ENCODE measurements at places on chromosomes 3 and 15.

DNA sequence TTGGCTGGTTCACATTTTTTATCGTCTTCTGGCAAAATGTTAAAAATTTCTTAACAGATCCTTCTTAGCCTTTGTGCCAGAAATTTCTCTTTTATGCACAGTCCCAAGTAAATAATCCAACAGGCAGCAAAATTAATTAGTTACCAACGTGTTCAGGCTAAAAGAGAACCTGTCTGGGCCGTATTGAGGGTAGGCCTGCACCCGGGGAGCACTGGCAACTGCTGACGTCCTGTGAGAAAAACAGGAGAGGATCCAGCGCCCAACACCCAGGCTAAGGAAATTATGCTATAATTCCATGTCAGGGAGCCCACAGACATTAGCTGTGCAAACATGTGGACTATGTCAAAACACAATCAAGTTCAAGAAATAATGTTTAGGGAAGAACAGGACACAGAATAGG lies 30.7 kb upstream of the CSTA start:
- DNase-seq = no peak

DNA sequence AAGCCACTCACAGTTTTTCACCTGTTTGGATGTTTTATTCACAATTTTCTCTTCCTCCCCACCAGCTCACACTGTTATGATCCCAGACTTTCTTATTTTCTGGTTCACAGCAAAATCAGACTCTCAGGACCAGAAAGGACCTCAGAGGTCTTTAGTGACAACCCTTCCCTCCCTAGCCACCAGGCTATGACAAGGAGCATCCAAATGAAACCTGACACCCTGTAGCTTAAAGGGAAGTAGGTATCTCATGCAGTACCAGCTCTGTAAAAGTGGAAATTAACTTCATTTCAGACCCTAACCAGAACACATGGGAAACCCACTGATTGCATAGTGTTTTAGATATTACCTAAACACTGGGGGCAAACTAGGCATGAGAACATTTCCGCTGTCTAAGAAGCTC lies 45.3 kb downstream of the ATP13A5 start:
- no peak for DNase-seq

DNA sequence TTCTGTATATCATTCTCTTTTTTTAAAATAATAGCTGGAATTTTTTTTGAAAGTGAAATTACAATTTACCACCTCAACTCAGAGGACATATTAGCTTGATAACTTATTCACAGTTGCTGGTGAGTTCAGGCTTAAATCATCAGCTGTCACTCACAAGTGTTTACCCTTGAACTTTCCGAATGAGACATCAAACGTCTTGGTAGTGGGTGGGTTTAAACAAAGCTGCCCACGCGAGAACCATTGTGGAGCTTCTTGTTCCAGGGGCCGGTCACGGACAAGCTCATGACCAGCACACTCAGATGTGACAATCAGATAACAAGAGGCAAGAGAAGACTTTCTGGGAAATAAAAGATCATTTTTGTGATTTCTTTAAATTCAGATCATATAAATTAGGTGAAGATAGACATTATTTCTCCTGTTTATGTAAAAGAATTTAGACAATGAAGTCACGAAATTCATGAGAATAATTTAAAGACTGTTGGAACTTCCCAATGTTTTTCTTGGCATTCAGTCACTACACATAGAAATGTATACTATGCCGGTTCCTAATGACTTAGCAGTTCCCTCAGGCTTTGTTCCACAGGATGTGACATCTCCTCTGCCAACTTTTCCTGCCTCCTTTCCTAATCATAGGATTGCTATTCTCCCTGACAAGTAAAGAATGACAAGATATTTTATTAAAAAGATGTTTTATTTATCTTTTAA lies 29.3 kb downstream of the BTD start:
- no peak for DNase-seq

DNA sequence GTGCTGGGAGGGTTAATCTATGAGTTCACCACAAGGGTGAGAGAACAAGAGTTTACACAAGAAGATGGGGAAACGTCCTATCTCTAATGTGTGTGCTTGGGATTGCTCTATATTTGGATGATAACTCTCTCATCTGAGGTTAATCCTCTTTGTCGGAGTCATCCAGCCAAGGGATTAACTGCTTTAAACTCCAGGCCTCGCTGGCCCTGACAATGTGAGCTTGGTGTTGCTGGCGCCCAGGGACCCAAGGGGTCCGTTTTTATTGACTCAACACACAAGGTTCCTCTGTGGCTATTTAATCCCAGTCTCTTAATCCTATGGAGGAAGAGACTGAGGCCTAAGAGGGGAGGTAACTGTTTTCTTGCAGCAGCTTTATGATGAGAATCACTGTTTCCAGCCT lies 14.2 kb downstream of the SV2B start:
- no peak for DNase-seq

DNA sequence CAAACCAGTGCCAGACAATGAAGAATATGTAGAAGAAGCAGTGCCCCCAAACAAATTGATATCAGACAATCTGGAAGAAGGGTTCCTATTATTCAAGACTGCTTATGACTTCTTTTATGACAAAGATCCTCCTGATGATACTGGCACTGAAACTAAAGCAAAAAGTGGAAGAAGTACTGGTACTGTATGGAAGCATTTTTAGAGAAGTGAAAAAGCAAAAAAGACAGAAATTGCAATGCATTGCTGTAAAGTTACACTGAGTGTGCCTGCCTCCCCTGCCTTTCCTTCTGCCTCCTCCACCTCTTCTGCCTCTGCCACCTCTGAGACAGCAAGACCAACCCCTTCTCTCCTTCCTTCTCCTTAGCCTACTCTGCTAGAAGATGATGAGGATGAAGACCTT lies 167.6 kb downstream of the PLCL2 start:
- no peak for DNase-seq

- no peak for DNase-seq
These were observed 6.7 kb upstream of the LRRC15 start for GRCh38 chr3:194376241-194376560.

DNA sequence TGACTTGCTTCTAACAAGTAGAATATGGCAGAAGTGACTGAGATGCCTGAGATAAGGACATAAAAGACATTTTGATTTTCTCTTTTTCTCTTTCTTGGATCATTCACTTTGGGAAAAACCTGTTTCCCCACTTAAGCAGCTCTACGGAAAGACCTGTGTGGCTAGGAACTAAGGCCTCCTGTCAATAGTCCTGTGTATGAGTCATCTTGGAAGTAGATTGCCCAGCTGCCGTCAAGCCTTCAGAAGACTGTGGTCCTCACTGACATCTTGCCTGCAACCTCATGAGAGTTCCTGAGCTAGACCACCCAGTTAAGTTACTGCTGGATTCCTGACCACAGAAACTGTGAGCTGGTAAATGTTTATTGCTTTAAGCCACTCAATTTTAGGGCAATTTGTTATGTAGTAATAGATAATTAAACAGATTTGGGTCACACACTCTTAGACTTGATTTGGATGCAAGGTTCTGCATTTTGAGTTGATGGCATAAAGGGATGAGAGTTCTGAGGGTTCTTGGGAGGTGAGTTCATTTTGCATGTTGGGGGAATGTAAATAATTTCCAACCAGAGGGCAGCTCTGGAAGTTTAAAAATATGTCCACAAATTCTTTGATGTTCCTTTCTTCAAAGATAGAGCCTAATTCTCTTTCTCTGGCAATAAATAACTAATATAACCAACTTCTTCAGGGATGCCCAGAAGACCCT lies 229.2 kb downstream of the SQOR start:
- DNase-seq = no peak

DNA sequence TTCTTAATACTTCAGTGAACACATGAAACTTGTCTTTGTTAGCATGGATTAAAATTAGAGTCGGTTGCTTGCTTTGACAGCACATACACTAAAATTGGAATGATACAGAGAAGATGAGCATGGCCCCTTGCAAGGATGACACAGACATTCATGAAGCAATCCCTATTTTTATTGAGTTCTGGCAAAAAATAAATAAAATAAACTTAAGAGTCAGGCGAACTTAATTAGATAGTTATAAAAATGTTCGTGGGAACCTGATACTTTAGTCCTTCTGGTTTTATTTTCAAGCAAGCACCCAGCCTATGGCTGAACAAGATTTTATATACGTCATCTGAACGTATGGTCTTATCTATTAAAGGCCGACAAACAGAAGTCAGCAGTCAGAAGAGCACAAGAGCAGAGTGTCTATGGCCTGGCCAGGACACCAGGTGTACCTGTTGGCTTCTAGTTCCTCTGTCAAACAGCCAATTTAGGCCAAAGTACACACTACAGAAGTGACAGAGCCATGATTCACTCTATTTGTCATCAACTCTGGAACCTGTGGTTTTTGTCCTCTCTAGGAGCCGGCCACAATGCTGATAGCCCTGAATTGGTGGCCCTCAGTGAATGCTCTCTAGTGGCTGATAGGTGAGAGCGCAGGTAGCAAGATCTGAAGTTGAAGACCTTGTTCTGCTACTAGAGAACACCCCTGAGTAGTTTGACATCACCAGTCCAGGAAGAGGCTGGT lies 64.3 kb downstream of the LEO1 start:
- no peak for DNase-seq

GRCh38 chr15:62612771-62613170 lies 429.8 kb upstream of the TPM1 start:
- DNase-seq = no peak

DNA sequence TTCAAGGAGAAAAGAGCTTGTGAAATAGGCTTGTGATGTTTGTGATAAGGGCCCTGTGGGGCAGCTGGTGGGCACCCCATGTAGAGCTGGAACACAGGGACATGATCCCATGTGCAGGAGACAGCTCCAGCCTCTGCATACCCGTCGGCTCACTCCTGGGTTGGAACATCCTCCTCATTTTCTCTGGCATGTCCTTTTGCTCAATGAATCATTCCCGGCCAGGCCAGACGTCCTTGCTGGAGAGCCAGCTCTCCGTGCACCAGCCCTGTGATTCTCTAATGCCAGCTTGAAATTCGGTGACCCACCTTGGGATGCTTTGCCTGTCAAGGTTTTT lies 77.3 kb downstream of the SMAD3 start:
- DNase-seq = no peak

DNA sequence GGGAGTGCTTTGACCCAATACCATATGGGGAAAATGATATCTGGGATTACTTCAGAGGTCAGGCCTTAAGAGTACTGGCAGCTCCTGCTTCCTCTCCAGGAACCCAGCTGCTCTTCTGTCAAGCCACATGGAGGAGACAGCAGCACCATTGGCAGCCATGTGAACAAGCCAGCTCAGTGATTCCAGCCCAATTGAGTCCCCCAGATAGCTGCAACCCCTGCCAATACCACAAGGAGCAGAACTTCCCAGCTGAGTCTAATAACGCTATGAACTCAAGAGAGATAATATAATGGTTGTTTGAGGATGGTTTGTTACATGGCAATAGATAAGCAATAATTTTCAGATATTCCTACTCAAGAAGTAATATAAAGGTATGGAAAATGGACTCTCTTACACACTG lies 126.8 kb upstream of the CPNE4 start:
- no peak for DNase-seq

DNA sequence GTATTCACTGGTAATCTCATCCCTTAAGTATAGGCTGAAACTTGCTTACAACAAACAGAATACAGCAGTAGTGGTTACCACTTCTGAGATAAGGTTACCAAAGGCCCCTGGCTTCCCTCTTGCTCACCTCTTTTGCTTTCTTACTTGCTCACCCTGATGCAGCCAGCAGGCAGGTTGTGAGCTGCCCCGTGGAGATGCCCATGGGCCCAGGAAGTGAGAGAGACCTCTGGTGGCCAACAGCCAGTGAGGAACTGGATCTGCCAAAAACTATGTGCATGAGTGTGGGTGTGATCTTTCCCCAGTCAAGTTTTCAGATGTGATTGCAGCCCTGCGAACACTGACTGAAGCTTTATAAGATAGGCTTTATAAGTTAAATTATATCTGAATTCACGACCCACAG lies 48.7 kb downstream of the NMNAT3 start:
- no peak for DNase-seq

DNA sequence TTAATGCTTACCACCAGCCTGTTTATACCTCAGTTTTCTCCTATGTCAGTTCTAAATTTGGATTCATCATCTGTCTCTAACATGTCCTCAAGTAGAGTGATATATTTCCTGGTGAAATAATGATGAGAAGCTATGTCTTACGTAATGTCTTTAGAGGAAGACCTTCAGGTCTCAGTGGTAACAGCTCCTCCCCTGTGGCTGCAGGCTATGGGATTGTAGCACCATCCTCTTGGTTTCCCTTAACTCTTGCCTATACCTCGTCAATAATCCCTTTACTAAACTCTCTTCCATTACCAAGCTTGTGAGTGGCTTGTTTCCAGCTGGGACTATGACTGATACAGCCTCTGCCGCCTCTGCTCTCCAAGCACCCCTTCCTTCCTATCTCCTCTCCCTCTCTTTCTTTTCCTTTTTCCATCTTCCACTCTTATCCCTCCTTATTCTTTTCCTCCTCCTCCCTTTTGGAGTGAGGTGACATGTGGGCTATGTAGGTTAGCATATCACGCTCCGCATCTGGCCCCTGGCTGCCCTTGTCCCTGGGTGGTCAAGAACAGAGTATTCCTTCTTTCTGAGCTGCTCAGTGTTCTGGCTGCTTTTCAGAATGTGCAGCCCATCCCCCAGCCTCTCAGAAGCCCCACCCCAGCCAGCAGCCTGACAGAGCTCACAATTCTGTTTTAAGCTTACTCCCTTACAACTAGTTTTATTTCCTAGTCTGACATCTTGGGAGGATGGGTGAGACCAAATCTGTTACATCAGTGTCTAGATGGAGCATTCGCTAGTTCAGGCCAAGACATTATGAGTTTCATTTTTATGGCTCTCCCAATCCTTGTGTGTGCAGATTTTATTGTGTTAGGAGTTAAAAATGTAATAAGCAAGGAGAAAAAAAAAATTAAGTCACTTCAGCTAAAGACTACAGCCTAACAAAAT lies 75.0 kb upstream of the RNU6-1 start:
- DNase-seq = no peak

DNA sequence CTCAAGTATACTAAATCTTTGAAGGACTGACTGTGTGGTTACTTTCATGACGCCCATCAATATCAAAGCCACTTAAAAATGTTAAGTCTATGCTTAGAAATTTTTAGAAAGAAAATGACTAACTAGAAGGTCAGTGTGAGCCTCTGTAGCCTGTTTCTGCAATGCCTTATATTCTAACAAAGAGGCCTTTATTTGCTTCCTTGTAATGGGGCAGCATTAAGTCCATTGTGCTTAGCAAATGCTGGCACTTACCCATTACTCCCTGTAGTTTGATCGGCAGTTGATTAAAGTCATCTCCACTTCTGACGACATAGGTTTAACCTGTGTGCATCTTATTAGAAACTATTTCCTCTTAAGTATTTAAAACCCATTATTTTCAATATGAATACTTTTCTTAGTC lies 91.6 kb upstream of the FAM98B start:
- no peak for DNase-seq

DNA sequence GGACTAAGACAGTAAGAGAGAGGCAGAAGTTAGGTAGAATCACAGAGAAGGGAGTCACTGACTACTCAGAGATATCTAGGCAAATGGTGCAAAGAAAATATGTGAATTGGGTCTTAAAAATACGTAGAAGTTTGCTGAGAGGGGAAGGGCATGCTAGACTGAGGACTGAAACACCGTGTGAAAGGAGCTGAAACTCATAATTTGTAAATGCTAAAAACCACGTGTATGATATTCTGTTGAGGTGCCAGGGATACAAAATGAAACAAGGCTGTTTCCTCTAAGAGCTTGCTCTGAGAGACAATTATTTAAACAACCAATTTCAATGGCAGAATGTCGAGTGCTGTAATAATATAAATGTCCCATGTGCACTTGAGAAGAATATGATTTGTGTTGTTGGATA lies 47.2 kb downstream of the NCK1 start:
- DNase-seq = no peak

- DNase-seq = no peak
These were observed 3.0 kb downstream of the ADAMTS9 start for GRCh38 chr3:64684715-64685261.

All from NCI-H1930 (cell line).